ENCODE measurements at places on chromosomes 13 and 19.
A peak's percentile ranks its signal among the peaks of the same experiment; 100 is the strongest.

DNA sequence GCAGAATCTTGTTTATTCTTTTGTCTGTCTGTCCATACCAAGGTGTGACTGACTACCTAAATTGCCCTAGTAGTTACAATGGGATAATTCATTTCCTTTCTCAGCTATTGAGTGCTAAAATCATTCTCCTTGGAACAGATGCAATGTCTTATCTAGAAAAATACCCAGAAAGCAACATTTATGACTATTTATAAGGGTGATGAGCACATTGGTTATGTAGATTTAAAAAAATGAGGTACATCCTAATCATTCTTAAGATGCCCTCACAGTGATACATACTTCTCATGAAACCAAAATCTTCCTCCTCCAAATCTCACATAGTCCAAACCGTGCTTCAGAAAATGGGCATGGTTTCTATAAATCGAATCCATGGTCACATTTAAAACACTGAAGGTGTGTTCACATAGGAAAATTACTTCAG lies 11.6 kb upstream of the UBE2L5 start:
- no peak for DNase-seq

- no peak for DNase-seq
Measured at GRCh38 chr13:45198924-45199323, 1.9 kb downstream of the KCTD4 start.

GRCh38 chr13:55613429-55614187 lies 1527.1 kb upstream of the PRR20A start:
- no peak for DNase-seq

DNA sequence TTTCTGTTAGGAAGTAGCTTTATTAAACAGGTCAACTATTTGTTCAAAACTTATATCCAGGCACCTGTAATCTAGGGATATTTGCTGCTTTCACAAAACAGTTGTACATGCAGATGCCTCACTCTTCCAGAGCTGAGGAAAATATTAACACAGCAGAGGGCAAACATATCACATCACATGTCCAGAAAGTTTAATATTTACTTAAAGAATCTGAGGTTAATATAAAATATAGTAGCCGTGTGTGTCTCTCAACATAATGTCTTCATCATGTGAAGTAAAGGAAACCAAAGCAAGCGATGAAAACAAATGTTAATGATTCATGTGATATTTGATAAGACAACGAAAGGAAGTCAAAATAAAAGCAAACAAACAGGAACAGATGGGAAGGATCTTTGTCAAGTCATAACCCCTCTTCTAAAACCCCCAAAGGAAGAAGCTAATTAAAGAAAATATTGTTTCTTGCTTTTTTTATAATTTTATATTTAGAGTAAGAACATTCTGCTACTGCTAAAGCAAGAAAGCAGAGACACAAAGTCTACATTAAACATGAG lies 418.8 kb downstream of the DACH1 start:
- DNase-seq = no peak

DNA sequence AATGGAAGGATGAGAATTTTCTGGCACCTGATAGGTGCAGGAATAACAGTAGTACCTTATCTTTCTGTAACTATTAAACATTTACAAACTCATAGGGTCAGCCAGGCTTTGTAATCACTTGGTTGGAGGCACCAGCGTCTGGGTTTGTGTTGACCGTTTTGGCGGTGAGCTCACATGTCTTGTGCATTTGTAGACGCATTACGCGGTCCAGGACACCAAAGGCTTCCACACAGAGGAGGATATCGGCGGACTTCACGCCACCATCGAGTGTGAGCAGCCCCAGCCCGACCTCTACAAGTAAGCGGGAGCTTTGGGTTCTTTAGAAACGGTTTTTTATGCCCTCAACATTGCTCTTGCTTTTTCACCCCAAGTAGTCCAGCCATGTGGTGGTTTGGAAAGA lies 129.3 kb downstream of the ATP11A start:
- DNase-seq = peak; percentile 33

Data from tibial artery (tissue), 4 donors.